ENCODE measurements at places on chromosomes 16 and 17.

GRCh38 chr16:79169239-79169638 is 431.3 kb downstream of the MAF start:
- DNase-seq: no peak

- no peak for DNase-seq
Measured at GRCh38 chr16:87620201-87620495, 17.8 kb downstream of the JPH3 start.

- DNase-seq: no peak
Measured at GRCh38 chr17:69187294-69187693, 41.3 kb downstream of the ABCA10 start.

- DNase-seq: no peak
Measured at GRCh38 chr17:61444831-61445230, 7.4 kb upstream of the TBX4 start.

DNA sequence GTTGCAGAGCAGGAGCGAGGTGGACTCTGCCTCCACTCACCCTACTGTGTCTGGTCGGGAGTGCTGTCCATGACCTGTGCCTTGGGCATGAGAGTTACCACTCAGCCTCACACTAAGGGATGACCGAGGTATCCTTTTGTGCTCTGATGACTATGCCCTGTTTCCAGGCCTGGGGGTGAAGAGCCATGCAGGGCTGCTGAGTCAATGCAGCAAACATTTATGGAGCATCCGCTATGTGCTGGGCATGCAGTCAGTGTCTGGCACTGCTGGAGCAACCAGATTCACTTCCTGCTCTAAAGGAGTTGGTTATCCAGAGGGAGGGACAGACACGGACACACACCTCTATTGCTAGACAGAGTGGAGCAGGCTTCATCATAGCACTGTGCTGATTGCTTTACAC is 7.6 kb upstream of the HNF1B start:
- peak; percentile 72 for DNase-seq

DNA sequence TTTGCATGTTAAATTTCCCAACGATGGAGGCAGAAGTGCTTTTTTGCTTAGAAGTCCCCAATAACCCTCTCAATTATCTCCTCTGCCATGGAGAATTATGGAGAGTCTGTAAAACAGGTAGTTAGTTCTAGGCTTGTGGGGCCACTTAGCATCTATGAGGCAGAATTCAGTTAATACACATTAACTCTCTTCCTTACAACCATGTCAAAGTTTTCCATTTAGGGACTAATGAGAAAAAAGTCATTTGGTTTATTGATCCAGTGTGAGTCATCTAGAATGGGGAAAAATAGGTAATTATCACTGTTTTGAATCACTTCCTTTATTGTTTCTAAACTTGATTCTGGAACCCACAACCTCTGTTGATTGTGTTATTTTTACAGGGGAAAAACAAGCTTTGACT is 229.1 kb upstream of the COX10 start:
- DNase-seq: no peak

GRCh38 chr16:29920288-29921033 is 5.6 kb downstream of the KCTD13 start:
- DNase-seq: no peak

- no peak for DNase-seq
Measured at GRCh38 chr17:81457401-81457800, 55.2 kb downstream of the ACTG1 start.

DNA sequence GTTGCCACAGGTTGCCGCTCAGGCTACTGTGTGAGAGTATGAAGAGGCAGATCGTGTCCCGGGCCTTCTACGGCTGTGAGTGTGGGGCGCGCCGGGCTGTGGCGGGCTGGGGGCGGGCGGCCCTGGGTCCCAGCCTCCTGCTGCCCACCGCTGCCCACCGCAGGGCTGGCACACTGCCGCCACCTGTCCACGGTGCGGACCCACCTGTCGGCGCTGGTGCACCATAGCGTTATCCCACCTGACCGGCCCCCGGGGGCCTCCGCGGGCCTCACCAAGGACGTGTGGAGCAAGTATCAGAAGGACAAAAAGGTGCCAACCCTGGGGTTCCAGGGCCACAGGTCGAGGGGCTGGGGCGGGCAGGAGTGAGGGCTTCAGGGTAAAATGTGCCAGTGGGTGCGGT is 28.7 kb downstream of the MNT start:
- DNase-seq: no peak

- DNase-seq: no peak
Measured at GRCh38 chr17:7833011-7833794, 814 bp upstream of the KDM6B start.

DNA sequence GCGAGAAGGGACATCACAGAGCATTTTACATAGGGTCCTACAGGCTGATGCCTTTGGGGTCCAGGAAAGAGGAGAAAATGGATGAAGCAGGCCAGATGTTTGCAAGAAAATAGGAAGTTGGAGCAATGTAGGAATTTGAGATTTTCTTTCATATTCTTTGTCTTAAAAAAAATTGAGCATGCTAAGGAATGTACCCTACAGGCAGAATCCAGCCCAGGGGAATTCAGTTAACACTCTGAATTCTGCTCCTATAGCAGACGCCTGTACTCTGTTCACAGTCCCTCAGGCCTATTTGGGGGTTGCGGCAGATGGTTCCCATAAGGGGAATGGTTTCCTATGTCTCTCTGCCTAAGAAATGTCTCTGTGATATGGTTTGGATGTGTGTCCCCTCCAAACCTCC is 393.7 kb upstream of the C16orf82 start:
- no peak for DNase-seq

DNA sequence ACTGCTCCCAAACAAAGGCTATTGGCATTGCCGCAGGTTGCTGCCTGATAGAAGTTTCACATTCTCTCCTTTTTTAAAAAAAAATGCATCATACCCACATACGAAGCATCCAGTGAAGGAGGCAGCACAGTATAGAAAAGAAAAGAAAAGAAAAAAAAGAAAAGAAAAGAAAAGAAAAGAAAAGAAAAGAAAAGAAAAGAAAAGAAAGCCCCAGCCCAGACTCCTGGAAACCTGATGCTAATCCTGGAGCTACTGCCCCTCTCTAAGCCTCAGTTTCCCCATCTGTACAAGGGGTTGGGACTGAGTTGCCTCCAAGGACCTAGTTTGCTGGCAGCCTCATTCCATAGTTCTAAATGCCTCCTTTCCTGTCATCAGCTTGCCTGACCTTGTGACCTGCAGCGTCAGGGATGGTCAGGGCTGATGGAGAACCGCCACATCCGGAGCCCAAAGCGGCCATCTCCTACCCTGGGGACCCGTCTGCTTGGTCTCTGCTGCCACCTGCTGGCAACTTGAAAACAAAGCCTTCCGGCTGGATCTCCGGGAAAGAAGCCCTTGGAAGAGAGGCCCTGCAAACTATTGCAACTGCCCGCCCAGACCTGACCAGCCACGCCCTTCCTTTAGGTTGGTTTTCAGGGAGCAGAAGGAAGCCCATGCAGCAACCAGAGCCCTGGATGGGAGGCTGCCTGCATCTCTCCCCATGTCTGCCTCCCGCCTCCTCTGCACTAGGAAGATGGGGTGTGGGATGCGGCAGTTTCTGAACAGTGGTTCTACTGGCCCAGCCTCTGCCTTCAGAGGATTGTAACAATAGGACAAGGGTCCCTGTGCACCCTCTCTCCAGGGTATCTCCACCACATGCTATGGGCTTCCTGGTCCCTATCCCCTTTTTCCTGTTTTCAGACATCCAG is 13.0 kb downstream of the AIPL1 start:
- DNase-seq: no peak

DNA sequence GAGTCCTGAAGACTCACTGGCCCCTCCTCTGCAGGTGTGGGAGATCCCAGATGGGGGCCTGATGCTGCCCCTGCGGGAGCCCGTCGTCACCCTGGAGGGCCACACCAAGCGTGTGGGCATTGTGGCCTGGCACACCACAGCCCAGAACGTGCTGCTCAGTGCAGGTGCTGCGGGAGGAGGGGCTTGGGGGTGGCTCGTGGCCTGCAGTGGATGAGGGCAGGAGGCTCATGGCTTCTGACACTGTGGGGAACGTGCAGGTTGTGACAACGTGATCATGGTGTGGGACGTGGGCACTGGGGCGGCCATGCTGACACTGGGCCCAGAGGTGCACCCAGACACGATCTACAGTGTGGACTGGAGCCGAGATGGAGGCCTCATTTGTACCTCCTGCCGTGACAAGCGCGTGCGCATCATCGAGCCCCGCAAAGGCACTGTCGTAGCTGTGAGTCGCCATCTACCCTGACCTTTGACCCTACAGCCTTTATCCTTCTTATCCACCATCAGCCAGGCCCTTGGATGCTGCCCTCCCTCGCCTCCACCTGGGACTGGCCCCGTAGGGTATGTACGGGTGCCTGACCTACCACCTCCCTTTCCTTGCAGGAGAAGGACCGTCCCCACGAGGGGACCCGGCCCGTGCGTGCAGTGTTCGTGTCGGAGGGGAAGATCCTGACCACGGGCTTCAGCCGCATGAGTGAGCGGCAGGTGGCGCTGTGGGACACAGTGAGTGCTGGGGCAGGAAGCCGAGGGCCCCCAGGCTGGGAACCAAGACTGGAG is 3.6 kb downstream of the CORO1A start:
- DNase-seq: no peak

GRCh38 chr17:49252148-49252695 is 21.6 kb upstream of the PHOSPHO1 start:
- DNase-seq: no peak

DNA sequence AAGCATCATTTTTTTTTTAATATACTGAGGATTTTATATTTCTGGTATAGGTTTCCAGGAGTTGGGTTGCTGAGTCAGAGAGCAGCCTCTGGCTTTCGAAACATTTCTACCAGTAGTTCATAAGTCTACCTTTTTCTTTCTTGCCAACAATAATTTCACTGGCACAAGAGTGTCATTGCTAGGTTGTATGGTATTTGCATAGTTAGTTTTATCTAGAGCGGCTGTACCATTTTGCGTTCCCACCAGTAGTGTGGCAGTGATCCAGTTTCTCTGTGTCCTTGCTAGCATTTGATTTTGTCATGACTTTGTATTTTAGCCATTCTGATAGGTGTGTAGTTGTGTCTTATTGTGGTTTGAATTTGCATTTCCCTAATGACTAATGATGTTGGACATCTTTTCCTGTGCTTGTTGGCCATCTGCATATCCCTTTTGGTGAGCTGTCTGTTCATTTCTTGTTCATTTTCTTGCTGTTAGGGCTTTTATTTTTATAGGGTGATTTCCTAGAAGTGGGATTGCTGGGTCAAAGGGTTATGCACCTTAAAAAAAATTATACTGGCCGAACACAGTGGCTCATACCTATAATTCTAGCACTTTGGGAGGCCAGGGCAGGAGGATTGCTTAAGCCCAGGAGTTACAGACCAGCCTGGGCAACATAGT is 39.9 kb downstream of the SNX29 start:
- DNase-seq: no peak

DNA sequence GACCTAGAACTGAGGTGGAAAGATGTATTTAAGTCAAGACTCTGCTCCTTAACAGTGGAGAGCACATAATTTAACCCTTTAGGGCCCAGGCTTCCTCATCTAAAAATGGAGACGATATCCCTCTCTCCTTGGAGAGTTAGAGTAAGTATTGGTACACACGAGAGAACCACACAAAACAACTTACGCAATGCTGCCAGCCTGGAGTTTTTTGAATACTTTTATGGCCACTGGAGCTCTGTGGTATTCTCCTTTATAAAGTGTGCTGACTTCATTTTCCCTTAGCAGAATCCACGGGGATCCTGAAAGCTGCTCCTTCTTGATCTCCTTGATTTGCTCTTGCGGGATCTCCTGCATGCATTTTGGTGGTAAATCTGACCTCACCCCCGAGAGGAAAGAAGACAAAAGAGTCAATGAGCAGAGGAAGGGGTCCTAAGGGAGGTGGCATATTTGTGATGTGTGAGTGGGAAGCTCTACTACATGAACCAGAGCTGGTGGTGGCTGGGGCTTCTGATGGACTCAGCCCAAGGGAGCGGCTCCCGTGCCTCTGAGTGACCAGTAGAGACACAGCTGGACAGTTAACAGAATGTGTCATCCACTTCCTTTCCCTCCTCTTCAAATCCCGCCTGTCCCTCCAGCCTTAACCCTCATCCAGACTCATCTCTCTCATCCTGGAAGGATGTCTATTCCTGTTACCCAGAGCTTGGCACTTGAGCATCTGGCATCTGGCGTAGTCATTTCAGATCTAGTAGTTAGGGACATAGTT is 9.4 kb downstream of the MLKL start:
- no peak for DNase-seq

Data from AG04449 (cell line).